ENCODE measurements at places on chromosomes 5 and 9.

GRCh38 chr5:11273180-11273903 is 512.3 kb upstream of the DAP start:
- no peak for DNase-seq

GRCh38 chr5:147863454-147864158 is 14.9 kb upstream of the SCGB3A2 start:
- no peak for DNase-seq

- DNase-seq, result no peak
Observed at GRCh38 chr5:137890845-137891244, 1.6 kb downstream of the PKD2L2 start.

GRCh38 chr9:109905472-109905871 is 125.5 kb downstream of the PALM2AKAP2 start:
- no peak for DNase-seq

- no peak for DNase-seq
Observed at GRCh38 chr5:134524826-134525682, at the start of gene JADE2. Gene JADE2 (plus strand): TSS chr5:134525670. CDS start chr5:134535858, 10,188 bp downstream.

DNA sequence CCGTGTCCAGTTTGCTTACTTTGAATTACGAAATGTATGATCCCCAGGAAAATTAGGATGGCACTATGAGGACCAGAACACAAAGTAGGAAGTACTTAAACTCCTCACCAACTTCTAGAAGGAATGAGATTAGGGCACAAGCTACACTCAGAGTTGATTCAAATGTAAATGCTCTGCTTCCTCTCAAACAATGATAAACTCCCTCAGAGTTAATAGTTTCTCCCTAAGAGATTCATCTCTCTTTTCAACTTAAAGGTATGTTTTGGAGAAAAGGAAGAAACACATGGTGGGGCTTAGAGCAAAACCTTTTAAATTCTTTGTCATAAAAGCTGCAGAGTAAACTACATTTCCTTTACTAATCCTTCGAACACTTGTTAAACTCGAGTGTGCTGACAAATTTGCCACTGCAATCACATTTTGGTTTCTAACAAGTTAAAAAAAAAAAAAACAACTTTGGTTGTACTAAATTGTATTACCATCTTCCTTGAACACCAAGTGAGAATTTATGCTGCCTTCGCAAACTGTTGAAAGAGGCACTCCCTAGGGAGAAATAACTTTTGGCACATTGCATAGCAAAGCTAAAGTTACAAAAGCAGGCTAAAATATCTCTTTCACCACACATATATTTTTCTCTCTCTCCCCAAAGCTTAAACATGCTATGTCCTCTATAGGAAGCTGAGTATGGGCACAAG is 66.6 kb downstream of the DENND1A start:
- no peak for DNase-seq

DNA sequence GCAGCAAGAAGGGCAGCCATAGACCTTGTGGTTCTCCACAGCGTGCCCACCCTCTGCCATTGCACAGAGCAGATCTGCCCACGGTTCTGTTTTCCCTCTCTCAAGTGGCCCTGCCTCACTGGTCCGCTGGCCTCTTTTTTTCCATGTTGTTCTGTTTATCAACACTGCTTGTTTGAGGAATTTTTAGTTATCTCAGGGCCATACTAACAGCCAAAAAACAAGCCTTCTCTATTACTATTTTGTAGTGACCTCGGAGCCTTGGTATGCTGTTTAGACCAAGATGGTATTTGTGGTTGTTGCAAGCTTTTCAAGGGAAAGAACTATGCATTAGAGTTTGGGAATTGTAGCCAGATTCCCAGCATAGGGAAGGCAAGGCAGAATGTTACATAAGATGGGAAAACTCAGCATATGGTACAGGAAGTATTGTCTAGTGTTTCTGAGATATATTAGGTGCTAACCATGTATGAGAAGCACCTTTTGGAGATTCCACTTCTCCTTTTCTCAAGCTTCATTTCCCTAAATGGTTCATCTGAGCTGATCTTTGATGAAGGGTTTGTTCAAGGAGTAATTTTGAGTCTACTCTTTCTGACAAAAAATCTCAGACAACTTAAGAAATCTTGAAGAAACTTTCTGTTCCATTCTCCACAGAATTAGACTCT is 54.3 kb downstream of the NUP214 start:
- peak; percentile 70 for DNase-seq

GRCh38 chr5:109281136-109281690 is 128.6 kb downstream of the PJA2 start:
- no peak for DNase-seq

GRCh38 chr9:123394291-123395235 is 38.6 kb downstream of the CRB2 start:
- DNase-seq, result no peak

GRCh38 chr9:12818431-12819000 is 43.7 kb downstream of the LURAP1L start:
- no peak for DNase-seq

DNA sequence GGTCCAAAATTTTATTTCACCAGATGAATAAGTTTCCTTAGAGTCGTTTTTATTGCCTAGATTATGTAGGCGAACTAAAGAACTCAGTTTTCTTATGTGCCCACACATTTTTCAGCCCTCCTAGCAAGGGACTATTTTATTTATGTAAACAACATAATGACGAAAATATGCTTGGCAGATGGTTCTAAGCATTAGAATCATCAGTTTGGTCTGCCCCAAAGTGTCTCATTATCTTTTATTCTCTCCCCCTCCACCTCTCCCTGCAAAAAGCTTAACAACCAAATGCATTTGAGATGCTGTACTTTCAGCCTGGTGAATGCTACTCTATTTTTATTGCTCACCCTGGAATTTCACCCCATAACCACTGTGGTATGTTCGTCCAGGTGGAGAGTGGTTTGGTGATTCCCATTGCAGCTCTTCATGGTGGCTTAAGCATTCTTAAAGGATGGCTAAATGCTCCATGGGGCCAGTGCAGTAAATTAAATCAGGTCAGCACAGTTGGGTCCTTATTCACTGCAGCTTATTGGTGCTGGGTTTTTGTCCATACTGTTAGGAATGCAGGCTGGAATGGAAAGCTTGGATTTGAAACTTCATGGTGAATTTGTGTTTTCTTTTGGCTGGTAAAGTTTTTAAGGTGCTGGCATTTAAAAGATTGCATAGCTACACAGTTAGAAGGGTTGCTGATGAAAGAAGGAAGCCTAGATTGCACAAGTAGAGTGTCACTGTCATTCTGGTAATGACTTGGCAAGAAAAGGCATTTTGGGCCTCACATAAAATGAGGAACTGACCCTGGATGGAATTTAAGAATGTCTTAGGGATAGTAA is 39.2 kb downstream of the TLE4 start:
- DNase-seq, result peak; percentile 85

GRCh38 chr5:3197304-3198073 is 398.1 kb upstream of the IRX1 start:
- no peak for DNase-seq

GRCh38 chr9:121491111-121491510 is 8.5 kb downstream of the GGTA1 start:
- DNase-seq, result no peak

GRCh38 chr5:154683101-154683880 is 71.9 kb upstream of the LARP1 start:
- DNase-seq, result no peak

DNA sequence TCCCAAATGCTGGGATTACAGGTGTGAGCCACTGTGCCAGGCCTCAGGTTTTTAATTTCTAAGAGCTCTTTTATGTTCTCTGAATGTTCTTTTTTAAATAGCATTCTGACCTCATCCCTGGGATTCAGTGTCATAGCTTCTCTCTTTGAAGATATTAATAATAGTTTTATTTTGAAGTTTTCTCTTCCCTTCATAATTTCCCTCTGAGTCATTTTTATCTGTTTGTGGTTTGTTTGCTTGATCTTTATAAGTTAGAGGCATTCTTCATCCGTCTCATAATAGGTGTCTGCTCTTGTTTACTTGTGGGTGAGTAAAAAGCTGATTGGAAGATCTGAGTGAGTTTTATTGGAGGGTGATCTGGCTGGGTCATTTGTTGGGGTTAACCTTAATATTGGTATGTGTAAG is 12.5 kb upstream of the MAMDC2 start:
- DNase-seq, result peak; percentile 30

DNA sequence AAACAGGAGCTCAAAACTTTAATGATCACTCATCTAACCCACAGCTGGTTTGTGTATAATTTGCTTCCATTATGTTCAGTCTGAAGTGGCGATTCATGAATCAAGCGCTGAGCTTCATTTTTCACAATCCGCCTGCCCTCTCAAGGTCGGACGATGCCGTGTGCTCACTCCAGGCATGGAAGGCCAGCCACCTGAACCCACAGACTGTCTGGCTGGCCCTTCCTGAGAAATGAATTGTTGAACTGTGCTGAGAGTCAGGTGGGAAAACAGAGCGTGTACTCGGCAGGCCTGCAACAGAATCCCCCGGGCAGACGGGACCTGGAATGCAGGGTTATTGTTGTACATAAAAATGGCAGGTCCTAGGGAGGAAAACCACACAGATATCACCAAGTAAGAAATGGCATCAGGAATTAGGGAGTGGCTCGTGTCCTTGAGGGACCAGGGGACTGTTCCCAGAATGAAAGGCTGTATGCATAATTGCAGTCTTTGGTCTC is 375.7 kb downstream of the IRX2 start:
- DNase-seq, result no peak

DNA sequence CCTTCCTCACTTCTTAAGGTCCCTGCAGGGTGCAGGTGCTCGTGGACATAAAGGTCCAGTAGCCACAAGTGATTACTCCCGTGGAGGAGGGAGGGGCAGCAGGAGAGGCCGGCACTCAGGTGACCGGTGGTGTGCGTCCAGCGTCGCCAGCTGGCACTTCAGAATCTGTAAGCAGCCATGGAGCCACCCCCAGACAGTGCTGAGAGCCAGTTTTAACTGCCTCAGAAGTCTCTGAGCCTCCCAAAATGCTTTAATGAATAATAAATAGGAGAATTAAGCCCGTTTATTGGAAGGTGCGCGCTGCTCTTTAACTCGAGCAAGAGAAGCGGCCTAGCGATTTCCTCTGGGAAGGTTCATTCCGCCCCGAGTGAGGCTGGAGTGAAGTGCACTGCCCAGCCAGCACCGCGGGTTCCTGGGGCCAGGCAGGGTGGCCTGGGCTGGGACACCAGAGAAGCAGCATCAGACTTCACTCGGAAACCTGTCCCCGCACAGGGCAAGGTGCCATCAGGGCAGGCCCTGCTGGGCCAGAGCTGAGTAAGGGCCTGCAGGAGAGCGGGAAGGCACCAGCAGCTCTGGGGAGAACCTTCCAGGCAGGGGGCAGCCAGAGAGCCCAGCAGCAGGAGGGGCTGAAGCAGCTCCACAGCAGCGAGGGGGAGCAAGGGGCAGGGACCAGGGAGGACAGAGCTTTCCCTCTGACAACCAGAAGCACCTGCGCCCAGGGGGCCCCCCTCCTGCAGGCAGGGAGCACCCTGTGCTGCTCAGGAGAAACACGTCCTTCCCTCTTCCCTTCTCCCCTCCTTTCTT is 61.2 kb downstream of the VAV2 start:
- DNase-seq, result no peak

DNA sequence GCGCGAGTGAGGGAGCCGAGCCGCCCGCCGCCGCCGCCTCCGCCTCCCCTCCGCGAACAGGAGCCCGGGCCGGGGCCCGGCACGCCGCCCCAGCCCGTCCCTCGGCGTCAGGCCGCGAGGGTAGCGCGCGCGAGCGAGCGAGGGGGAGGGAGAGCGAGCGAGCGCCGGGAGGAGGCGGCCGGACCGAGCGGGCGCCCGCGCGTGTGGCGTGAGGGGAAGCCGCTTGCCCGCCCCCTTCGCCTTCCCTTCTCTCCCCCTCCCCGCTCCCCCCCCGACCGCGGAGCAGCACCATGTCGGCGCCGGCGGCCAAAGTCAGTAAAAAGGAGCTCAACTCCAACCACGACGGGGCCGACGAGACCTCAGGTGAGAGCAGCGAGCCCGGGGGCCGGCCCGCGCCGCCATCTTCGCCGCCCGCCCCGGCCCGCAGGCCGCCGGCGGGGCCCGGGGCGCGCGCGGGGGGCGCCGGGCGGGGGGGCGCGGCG is 312 bp downstream of the SET start:
- no peak for DNase-seq

GRCh38 chr5:149320791-149321330 is 24.4 kb upstream of the GRPEL2 start:
- peak; percentile 69 for DNase-seq

DNA sequence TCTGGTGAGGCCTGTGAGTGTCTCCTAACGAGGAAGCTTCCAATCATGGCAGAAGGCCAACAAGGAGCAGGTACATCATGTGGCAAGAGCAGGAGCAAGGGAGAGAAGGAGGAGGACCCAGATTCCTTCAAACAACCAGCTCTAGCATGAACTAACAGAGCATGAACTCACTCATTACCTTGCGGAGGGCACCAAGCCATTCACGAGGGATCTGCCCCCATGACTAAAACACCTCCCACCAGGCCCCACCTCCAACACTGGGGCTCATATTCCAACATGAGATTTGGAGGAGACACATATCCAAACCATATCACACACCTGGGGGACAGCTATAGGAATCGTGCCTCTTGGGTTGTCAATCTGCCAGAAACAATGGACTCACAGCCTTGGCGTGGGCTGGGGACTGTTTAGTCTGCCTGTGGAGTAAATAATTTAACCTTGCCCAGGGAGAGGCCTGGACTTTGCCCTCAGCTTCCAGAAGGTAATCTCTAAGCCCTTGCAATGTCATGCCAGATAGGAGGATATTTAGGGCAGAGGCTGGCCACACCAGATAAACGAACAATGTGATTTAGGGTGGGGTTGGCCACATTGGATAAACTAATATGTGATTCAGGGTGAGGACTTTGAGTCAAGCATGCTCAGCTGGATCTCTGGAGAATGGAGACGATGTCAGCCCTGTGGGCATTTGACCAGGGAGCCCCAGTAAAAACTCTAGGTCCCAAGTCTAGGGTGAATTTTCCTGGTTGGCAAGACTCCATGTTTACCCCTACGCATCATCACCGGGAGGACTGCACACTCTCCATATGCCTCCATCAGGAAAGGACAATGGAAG is 13.6 kb upstream of the VDAC1 start:
- DNase-seq, result no peak

- no peak for DNase-seq
Observed at GRCh38 chr9:82209797-82210470, 221.4 kb downstream of the SPATA31D1 start.

- no peak for DNase-seq
Observed at GRCh38 chr9:117121316-117121715, 293.5 kb downstream of the ASTN2 start.

- DNase-seq, result no peak
Observed at GRCh38 chr5:94181895-94182294, 436.5 kb downstream of the KIAA0825 start.

GRCh38 chr9:33172256-33173238 is 5.4 kb upstream of the B4GALT1 start:
- DNase-seq, result no peak

DNA sequence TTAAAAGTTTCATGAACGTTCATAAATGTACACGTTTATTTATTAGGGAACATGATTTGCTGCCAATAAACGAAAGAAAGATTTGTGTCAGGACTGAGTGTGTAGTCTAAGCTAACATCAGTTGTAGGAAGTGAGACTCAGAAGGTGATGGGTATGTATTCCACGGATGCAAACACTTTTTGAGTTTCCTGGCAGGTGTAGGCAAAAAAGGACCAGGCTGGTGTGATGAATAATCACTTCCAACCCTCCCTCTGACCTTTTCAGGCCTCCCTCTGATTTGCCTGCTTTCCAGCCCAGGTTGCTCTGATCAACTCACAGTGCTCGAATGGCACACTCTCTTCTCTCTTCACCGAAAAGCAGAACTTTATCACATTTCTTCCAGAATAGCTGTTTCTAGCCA is 51.8 kb downstream of the BASP1 start:
- no peak for DNase-seq

- no peak for DNase-seq
Observed at GRCh38 chr9:133700819-133701320, 37.3 kb downstream of the SARDH start.
